ENCODE measurements at places on chromosomes 3 and 15. TPM values are rescaled to one million over a fixed set of nuclear protein-coding genes. Genes with fewer than 3 reads are reported as not detected.

- no peaks in the 10 kb centered on the region for H3K36me3 ChIP-seq
- no peak overlapping the region for H3K27ac ChIP-seq
- H3K27me3 ChIP-seq = no peaks in the 10 kb centered on the region
- no peak for DNase-seq
- no peak overlapping the region for H3K4me3 ChIP-seq
- peaks cover 5% of the 10 kb centered on the region for H3K4me1 ChIP-seq
These were observed 524.2 kb downstream of the NAALADL2 start for GRCh38 chr3:175383371-175383770.

The ATR gene
- total RNA-seq = 30.0 TPM

The SNTN gene
- not detected for total RNA-seq

The PRSS50 gene
- total RNA-seq = 1.1 TPM

- DNase-seq = no peak
- H3K27me3 ChIP-seq = no peaks in the 10 kb centered on the region
- H3K4me1 ChIP-seq = peaks cover 12% of the 10 kb centered on the region
- H3K27ac ChIP-seq = no peak overlapping the region
- no peak overlapping the region for H3K4me3 ChIP-seq
These were observed 725.3 kb downstream of the TUSC7 start for GRCh38 chr3:117434661-117435412.

The CLSTN2 gene
- 15.5 TPM for total RNA-seq

DNA sequence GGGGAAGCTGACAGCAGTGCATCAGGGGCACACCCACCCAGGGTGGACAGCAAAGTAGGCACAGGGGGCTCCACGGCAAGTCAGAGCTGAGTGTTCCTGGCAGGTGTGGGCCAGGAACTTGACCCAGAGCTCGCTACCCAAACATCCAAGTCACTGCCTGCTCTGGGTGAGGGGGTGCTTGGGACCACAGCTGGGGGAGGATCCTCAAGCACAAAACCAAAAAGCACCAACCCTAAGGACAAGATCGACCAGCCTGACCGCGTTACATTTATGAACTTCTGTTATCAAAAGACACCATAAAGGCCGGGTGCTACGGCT is 101.2 kb downstream of the CHSY1 start:
- H3K36me3 ChIP-seq = no peaks in the 10 kb centered on the region
- no peak overlapping the region for H3K4me3 ChIP-seq
- no peak overlapping the region for H3K27ac ChIP-seq
- peaks cover 15% of the 10 kb centered on the region for H3K4me1 ChIP-seq
- no peaks in the 10 kb centered on the region for H3K27me3 ChIP-seq

DNA sequence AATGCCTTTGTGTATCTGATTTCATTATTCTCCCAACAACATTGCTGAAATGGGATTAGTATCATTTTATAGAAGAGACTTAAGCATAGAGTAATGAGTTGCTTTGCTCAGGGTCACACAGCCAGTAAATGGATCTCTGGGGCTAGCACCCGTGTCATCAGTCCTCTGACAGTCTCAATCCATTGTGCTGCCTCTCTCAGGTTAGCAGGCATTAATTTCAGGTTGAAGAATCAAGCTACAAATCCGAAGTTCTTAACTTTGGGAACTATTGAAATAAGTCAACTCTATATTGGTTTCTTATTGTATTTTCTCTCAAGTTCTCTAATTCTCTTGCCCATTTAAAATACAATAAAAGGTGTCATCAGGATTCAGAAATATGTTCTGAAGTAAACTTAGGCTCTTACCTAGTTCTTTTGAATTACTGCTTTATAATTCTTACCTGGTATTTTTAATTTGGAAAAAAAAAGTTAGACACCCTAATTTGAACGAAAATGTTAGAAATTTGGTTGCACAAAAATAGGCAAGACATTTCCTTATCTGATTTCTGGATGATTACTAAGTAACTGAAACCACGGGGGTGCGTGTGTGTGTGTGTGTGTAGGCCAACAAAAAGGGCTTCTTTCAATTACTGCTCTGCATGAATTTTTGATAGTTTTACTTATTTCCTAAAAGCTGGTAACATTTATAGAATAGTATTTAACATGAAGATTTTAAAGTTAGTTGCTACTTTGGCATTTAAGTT is 189.8 kb downstream of the MBNL1 start:
- H3K4me3 ChIP-seq = no peak overlapping the region
- no peak for DNase-seq
- peaks cover 22% of the 10 kb centered on the region for H3K36me3 ChIP-seq
- no peaks in the 10 kb centered on the region for H3K27me3 ChIP-seq

GRCh38 chr3:133591271-133591742 is 17.8 kb downstream of the CDV3 start:
- DNase-seq = no peak
- H3K27ac ChIP-seq = peak overlapping the region; percentile 8
- peaks cover 25% of the 10 kb centered on the region for H3K36me3 ChIP-seq

DNA sequence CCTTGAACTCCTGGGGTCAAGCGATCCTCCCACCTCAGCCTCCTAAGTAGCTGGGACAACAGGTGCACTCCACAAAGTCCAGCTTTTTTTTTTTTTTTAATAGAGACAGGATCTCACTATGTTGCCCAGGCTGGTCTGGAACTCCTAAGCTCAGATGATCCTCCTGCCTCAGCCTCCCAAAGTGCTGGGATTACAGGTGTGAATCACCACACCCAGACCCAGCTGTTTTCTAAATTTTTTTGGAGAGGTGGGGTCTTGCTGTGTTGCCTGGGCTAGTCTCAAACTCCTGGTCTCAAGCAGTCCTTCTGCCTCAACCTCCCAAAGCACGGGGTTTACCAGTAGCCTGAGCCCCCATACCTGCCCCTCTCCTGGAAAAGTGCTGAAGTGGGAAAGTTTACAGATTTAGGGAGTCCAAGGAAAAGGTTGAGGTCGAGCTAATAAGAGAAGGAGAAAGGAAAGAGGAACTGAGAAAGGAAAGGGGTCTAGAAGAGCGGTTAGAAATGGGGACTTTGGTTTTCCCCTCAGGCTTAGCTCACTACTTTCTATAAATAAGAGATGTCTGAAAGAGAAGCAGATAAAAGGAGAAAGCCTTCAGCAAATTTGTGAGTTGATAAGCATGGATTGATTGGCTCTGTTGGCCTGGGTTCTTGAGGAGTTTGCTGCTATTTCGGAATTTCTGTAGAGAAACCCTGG is 23.6 kb downstream of the UBE2E1 start:
- peaks cover 9% of the 10 kb centered on the region for H3K36me3 ChIP-seq
- H3K27me3 ChIP-seq = no peaks in the 10 kb centered on the region
- peaks cover 38% of the 10 kb centered on the region for H3K4me1 ChIP-seq
- H3K4me3 ChIP-seq = no peak overlapping the region
- no peak for DNase-seq

GRCh38 chr3:167467848-167468611 is 5.8 kb downstream of the SERPINI2 start:
- H3K4me3 ChIP-seq = no peak overlapping the region
- H3K27me3 ChIP-seq = no peaks in the 10 kb centered on the region
- no peaks in the 10 kb centered on the region for H3K36me3 ChIP-seq
- DNase-seq = no peak
- no peak overlapping the region for H3K27ac ChIP-seq
- no peaks in the 10 kb centered on the region for H3K4me1 ChIP-seq

The BOC gene
- total RNA-seq = 219 TPM

GRCh38 chr3:175404027-175404426 is 544.9 kb downstream of the NAALADL2 start:
- H3K4me1 ChIP-seq = peaks cover 6% of the 10 kb centered on the region
- no peaks in the 10 kb centered on the region for H3K27me3 ChIP-seq
- no peaks in the 10 kb centered on the region for H3K36me3 ChIP-seq
- DNase-seq = no peak
- H3K4me3 ChIP-seq = no peak overlapping the region

DNA sequence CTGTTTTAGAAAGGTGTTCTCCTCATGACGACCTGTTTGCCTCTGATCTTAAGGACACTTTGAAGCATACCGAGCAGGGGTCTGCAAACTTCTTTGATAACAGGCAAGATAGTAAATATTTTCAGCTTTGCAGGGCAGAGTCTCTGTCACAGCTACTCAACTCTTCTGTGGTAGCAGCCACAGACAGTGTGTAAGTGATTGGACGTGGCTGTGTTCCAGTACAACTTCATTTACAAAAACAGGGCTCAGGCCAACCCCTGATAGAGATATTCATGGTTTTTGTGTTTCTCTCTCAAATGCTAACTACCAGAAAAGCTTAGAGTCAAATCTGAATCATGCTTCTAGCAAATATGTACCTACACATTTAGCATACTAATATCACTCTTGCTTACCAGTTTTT is 51.5 kb downstream of the TGFBR2 start:
- DNase-seq = no peak
- peaks cover 30% of the 10 kb centered on the region for H3K4me1 ChIP-seq
- no peak overlapping the region for H3K27ac ChIP-seq

The C3orf49 gene
- not detected for total RNA-seq

The TMEM212 gene
- total RNA-seq = not detected

The STRIT1 gene
- not detected for total RNA-seq

DNA sequence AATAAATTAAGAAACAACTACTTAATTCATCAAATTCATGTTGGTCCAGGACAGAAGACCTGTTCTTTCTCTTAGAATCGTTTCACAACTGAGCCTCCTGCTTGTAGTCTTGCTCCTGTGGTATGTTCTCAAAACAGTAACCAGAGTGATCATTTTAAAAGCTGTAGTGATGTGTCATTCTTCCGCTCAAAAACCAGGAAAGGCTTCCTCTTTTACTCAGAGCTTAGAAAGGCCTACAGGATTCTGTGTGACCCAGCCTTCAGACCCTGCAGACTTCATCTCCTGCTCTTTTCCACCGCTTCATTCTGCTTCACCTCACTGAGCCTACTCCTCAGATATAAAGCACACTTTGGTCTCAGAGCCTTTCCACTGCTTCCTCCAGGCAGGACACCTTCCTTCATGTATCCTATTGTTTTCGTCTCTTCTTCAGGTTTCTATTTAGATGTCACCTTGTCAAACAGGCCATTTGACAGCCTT is 22.7 kb downstream of the ST6GAL1 start:
- peaks cover 11% of the 10 kb centered on the region for H3K4me1 ChIP-seq
- no peak overlapping the region for H3K27ac ChIP-seq
- H3K4me3 ChIP-seq = no peak overlapping the region
- peaks cover 13% of the 10 kb centered on the region for H3K36me3 ChIP-seq
- DNase-seq = no peak

- DNase-seq = no peak
- no peaks in the 10 kb centered on the region for H3K27me3 ChIP-seq
- H3K36me3 ChIP-seq = no peaks in the 10 kb centered on the region
- H3K4me3 ChIP-seq = no peak overlapping the region
- no peak overlapping the region for H3K27ac ChIP-seq
- H3K4me1 ChIP-seq = peaks cover 11% of the 10 kb centered on the region
These were observed 4.1 kb downstream of the SEMA4B start for GRCh38 chr15:90205050-90205848.

The NPAP1 gene
- 0.12 TPM for total RNA-seq

DNA sequence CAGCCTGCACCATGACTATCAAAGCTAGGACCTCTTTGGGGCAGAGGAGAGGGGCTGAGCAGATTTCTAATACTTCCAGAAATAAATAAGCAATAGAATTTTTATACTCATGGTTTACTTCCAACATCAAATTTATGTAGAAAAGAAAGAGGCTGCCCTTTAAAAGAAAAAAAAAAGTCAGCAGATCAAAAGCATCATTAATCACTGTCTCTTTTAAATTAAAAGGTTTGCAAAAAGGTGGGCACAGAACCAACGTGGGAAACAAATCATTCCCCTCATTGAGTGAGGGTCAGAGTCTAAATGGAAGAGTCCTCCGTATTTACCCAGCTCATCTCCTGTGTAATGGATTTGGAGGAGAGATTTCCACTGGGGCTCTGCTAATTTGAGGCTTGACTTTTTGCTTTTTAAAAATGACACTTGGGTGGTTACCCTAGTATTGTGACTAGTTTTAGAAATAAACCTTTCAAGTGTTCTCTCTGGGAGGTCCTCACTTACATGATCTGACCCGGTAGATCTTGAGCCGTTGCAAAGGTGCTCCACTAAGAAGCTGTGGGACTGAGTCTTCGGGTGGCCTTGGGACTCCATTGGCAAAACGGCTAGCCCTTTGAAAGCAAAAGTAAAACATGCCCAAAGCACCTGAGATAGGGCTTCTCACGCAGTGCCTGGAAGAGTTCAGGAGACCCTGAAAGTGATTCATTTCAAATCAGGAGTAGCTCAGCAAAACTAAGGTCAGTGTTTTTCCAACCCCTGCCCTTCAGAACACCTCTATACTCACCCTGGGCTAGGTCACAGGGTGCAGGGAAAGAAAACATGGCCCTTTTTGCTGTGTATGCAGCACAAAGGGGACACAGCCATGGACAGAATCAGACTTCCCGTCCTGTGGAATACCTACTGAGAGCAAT is 320.9 kb downstream of the FOXP1 start:
- DNase-seq = no peak
- peaks cover 49% of the 10 kb centered on the region for H3K4me1 ChIP-seq
- no peak overlapping the region for H3K4me3 ChIP-seq

The TNFAIP8L3 gene
- 8.2 TPM for total RNA-seq

DNA sequence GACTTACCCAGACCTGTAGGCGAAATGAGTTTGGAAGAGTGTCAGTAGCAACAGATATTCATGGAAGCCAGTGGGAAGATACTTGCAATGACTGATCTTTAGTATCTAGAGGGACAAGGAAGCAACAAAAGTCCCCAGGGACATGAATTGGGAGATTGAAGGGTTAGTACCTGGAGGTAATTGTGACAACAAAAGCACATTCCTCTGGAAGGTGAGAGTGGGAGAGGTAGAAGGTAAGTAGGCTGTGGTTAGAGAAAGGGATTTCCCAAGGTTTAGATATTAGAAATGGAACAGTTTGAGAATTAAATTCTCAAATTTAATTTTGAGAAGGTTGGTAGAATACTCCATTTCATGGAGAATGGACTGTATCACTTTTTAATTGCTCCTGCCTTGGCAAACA is 191.4 kb downstream of the AKAP13 start:
- no peaks in the 10 kb centered on the region for H3K27me3 ChIP-seq
- H3K4me1 ChIP-seq = peaks cover 4% of the 10 kb centered on the region
- no peak for DNase-seq
- no peak overlapping the region for H3K4me3 ChIP-seq

GRCh38 chr15:46921891-46922290 is 795.4 kb upstream of the SEMA6D start:
- H3K4me1 ChIP-seq = no peaks in the 10 kb centered on the region
- no peak for DNase-seq
- no peak overlapping the region for H3K27ac ChIP-seq
- no peaks in the 10 kb centered on the region for H3K36me3 ChIP-seq

The SNX22 gene
- 1.3 TPM for total RNA-seq

The CCDC54 gene
- not detected for total RNA-seq

The GUCA1C gene
- total RNA-seq = not detected

- H3K27me3 ChIP-seq = no peaks in the 10 kb centered on the region
- no peak for DNase-seq
- no peak overlapping the region for H3K4me3 ChIP-seq
- no peaks in the 10 kb centered on the region for H3K36me3 ChIP-seq
- peaks cover 56% of the 10 kb centered on the region for H3K4me1 ChIP-seq
- H3K27ac ChIP-seq = peak overlapping the region; percentile 61
These were observed 87.2 kb downstream of the HMG20A start for GRCh38 chr15:77507911-77508310.

GRCh38 chr3:14808502-14809266 is 10.1 kb upstream of the FGD5 start:
- H3K36me3 ChIP-seq = no peaks in the 10 kb centered on the region
- DNase-seq = no peak
- peak overlapping the region; percentile 12 for H3K4me3 ChIP-seq
- no peak overlapping the region for H3K27ac ChIP-seq

All from type B pancreatic cell (in vitro differentiated cells).